ENCODE measurements at places on chromosomes 6 and 20.

DNA sequence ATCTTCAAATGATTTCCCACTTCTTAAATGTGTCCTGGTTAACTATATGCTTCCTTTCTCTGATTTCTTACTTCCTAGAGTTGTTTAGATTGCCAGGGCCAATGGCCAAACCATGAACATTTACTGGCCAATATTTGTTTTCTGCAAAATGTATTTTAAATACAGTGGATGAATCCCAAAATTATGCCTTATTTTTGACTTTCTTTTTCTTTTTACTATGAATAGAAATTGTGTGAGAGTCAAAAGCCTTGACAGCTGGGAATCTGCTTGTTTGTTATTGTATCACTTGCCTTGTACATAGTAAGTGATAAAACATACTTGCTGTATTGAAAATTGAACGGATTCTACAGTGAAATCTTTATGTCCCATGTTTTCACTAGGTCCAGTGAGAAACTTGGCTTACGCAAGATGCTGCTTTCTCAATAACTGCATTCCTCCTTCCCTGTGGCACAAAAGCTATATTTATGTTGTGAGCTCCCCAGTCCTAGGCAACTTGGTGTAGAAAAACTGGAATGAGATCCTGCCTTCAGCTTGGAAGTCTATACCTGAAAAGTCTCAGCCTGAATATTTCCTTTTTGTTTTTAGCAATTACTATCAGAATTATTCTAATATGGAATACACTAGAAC is 295.2 kb downstream of the EPHA7 start:
- no peak for DNase-seq

- no peak for DNase-seq
Measured at GRCh38 chr6:143562143-143562542, 50.6 kb upstream of the FUCA2 start.

- no peak for DNase-seq
Measured at GRCh38 chr6:32932132-32932868, 8.5 kb downstream of the HLA-DMB start.

GRCh38 chr20:10201321-10201870 is 17.2 kb upstream of the SNAP25 start:
- DNase-seq = no peak

- no peak for DNase-seq
Measured at GRCh38 chr6:99306341-99306740, 43.1 kb downstream of the FAXC start.

DNA sequence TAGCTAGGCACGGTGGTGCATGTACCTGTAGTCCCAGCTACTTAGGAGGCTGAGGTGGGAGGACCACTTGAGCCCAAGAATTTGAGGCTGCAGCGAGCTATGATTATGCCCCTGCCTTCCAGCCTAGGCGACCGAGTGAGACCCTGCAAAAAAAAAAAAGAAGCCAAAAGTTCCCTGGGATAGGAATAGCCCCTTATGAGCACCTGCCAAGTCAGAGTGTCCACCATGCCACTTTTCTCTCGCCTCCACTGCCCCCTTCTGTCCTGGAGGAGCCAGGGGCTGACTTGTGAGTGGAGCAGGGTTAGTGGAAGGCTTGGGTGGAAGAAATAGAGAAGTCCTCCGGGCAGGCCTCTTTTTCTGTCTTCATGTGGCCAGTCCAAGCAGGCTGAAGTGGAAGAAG is 12.1 kb upstream of the DDX27 start:
- DNase-seq = no peak

- no peak for DNase-seq
Measured at GRCh38 chr6:15396808-15397207, 150.9 kb downstream of the JARID2 start.

- DNase-seq = no peak
Measured at GRCh38 chr6:48176645-48177308, 65.8 kb upstream of the PTCHD4 start.

- no peak for DNase-seq
Measured at GRCh38 chr6:147382945-147383554, 125.4 kb upstream of the SAMD5 start.

DNA sequence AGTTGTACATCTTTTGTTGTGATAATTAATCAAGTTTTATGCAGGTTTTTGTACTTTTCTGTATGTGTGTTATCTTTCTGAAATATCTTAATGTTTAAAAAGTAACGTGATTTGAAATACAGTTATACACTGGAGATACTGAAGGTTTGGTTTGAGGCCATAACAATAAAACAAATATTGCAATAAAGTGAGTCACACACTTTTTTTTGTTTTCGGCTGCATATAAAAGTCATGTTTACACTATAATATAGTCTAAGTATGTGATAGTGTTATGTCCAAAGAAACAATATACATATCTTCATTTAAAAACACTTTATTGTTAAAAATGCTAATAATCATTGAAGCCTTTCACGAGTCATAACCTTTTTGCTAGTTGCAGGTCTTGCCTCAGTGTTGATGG is 473.1 kb upstream of the GJE1 start:
- DNase-seq = no peak

- DNase-seq = no peak
Measured at GRCh38 chr6:28774292-28775051, 149.3 kb downstream of the TRIM27 start.

DNA sequence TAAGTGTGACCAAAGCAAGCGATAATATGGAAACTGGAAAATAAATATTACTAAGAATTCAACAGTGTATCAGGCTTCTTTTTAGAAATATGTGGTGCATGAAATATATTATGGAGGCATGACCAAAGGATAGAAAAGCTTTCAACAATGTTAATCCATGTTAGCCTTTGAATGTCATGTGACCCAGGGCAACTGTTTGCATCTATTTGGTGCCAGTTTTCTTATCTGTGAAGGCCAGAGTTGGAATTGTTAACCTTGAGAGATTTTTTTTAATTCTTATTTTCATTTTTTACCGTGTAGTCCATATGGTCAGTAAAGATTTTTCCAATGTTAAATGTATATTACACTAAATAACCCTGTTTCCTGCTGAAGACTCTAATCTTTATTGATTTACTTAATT is 411.1 kb downstream of the BCKDHB start:
- DNase-seq = no peak

DNA sequence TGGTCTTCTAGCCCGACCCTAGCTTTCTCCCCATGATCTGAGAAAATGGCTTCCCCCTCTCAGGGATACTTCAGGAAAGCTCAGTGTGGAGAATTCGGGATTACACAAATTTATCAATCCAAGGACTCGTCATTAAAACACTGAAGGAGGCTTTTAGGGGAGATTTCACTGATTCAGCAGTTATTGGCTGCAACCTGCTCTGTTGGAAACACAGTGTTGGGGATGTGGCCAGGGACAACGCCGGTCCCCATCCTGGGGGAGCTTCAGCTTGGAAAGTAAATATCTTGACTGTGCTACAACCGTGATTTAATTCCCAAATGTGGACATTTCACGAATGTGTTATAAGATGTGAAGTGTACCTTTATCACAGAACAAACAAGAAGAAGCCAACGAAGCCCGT is 44.8 kb upstream of the ZNF831 start:
- no peak for DNase-seq

DNA sequence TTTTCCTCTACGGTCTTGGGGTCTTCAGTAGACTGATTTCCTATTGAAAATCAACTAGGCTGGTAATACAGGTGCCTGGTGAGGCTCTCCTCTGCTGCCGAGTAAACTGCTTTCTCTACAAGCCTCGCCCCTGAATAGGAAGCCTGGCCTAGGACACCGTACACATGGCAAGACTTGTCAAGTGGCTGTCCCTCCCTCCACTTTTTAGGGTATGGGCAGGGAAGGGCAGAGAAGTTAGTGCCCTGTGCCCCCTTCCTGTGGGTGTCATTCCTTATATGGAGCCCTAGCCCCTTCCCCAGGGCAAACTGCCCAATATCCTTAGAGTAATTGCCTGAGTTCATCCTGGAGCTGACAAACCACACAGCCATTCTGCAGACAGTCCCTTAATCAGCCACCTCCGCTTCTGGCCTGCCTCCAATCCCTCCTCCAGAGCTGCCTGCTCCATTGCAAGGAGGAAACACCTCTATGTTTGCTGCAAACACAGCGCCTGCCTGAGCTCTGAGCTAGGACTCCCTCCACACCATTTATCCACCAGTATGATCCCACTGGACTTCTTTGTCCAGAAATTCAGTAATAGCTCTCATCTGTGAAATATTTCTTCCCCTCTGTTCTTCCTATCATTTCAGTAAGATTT is 93.1 kb downstream of the CHD6 start:
- DNase-seq = no peak

DNA sequence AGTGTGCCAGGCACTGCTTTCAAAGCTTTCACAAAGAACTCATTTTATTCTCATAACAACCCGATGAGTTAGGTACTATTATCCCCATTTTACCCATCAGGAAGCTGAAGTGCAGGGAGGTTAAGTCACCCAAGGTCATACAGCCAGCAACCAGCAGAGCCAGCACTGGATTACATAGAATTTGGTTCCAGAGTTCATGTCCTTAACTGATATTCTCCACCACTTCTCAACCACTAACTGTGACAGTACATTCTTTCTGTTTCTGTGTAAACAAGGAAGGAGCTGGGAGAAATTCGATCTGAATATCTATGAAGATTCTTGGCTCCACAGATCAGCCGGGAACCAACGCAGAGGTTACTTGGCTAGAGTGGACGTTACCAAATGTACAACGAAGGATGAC is 98.0 kb downstream of the KIF16B start:
- DNase-seq = no peak

DNA sequence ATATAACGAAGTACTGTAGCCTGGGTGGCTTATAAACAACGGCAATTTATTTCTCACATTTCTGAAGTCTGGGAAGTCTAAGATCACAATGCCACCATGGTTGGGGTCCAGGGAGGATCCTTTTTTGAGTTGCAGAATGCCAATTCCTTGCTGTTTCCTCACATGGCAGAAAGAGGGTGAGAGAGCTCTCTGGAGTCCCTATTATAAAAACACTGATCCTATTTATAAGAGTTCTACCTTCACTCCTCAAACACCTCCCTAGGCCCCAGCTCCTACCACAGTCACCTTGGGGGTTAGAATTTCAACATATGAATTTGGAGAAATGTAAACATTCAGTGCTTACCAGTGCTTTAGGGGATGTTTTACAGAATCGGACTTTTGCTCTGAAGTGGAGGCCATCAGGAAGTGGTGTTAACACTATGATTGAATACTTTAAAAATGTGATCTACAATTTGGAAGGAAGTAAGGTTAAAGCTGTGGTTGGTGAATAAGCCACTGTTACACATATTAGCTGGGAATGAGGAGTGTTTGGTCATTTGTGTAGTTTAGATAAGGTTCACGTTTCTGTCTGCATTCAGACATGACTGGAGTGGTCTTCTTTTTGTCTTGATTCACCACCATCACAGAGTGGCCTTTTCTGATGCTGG is 79.9 kb upstream of the SPTLC3 start:
- DNase-seq = no peak

GRCh38 chr6:123715006-123715863 is 78.5 kb upstream of the TRDN start:
- DNase-seq = no peak

- DNase-seq = no peak
Measured at GRCh38 chr20:41510847-41511450, 107.2 kb downstream of the CHD6 start.

GRCh38 chr6:137878486-137879285 is 11.6 kb downstream of the TNFAIP3 start:
- DNase-seq = no peak

GRCh38 chr6:2492686-2493523 is 247.5 kb upstream of the GMDS start:
- no peak for DNase-seq

DNA sequence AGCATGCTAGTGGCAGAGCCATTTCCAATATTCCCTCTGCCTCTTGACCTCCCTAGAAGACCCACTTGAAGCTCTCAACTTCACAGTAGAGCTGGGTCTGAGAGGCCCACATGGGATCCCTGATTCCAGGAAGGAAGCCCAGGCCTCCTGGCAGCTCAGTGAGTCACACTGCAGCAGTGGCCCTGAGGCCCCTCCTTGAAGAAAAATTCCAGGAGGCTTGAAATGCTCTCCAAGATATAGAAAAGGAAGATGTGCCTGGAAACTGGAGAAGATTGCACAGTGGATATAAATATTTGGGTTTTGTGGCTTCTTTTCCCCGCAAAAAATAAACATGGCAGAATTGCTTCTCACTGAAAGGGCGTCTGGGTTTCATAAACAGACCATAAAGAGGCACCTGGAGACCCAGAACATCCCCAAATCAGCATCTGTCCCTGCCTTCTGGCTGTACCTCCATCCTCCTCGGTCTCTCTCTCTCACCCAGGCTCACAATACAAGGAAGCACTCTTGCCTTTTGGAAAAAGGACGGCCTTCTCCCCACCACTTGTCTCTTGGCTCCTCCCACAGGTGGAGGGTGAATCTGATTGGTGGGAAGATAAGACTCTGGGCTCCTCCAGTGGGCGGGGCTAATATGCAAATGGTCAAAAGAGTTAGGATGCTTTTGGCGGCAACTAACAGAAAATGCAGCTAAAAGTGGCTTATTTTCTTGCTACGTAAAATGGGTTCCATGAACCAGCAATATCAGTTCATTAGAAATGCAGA is 200.0 kb upstream of the SULF2 start:
- DNase-seq = no peak

GRCh38 chr6:8731874-8732273 is 296.5 kb upstream of the SLC35B3 start:
- no peak for DNase-seq

DNA sequence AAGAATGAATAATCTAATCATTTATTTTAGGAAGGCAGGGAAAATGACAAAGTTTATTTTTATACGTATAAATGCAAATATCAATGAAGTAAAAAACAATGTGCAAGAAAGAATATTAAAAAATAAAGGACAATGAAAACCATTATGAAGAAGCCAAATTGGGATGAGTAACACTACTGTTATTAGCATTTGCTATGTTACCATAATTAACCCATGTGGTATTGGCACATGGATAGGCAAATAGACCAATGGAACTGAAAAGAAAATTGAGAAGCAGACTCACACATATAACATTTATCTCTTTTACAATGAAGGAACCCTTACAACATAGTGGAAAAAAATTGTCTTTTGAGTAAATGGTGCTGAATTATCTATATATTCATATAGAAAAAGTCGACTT is 214.6 kb downstream of the CLVS2 start:
- DNase-seq = no peak

DNA sequence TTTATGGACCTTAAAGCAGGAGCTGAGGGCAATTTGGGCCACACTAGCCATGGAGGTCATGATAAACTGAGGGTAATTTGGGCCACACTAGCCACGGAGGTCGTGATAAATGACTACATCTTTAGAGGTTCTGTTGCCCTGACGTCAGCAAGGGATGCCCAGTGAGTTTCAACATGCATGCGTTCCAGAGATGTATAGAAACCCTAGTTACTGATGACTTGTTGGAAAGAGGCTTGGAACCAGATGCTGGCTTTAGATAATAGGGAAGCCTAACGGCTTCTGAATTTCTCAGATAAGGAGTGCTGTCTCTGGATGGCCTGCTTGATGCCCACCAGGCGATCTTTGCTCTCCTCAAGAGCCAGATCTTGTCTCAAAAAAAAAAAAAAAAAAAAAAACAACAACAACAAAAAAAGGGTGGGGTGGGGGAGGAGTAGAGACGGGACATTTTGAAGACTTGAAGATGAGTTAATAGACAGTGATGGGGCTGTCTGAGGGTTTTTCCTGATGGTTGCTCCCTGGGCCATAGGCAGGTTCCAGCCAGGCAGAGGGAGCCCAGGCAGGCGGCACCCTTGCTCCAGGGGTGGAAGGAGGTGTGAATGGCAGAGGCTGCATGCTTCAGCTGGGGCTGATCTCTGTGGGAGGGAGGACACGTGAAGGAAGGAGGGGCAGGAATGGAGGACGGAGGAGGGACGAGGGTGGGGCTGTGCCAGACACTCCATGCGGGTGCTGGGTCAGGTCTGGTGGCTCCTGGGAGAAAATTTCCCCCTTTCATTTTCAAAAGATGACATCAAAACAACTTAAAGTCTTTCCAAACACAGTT is 27.0 kb upstream of the FRMD1 start:
- no peak for DNase-seq

- no peak for DNase-seq
Measured at GRCh38 chr6:78670802-78671201, 196.5 kb upstream of the IRAK1BP1 start.

Data from activated T-helper 1 cell treated with Interleukin-2 at 50 U/mL for 16 hours (primary cell).